GM12878 (cell line): ENCODE measurements at places on chromosomes 5 and 9. TPM values are rescaled to one million over a fixed set of nuclear protein-coding genes. Genes with fewer than 3 reads are reported as not detected.
A peak's percentile ranks its signal among the peaks of the same experiment; 100 is the strongest.

Gene SLC4A9
- total RNA-seq: 0.05 TPM in 1 of 2 replicates, not detected in the other

Gene HTR4
- not detected in 2 replicates for total RNA-seq

DNA sequence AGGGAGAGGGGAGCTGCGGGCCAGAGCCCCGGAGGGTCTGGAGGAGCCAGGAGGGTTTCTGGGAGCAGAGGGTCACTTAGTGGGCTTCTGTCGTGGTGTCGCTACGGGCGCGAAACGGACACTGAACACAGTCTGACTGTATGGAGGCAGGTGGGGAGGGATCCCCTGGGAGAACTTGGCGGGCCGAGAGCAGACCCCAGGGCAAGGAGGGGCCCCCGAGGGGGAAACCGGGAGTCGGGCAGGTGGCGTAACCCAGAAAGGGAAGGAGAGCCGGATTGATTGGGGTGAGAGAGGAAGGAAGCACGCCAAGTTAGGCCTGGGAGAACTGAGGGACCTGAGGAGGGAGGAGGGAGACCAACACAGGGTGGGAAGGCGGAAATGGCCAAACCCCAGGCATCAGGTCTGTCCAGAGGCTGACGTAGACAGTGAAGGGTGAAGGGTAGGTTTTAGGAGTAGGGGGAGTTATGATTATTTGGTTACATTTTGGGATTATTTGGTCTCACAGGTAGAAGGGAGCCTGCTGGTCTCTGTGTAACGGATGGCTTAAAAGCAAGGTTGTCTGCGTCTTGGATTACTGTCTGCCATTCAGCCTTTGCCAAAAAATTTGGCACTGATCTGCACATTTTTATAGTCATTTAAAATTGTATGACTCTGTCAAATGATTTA lies 3.3 kb upstream of the MSMP start:
- H3K27me3 ChIP-seq: no peaks in the 10 kb centered on the region
- DNase-seq: no peak
- H3K27ac ChIP-seq: peak overlapping the region; percentile 98
- peaks cover 22% of the 10 kb centered on the region for H3K4me1 ChIP-seq

- H3K27ac ChIP-seq: peak overlapping the region; percentile 42; the same call in 1 of the 2 replicates
- H3K4me1 ChIP-seq: peaks cover 86% of the 10 kb centered on the region
- H3K4me3 ChIP-seq: no peak overlapping the region
These were observed 60.8 kb downstream of the SEMA4D start for GRCh38 chr9:89436963-89437625.

- H3K4me1 ChIP-seq: no peaks in the 10 kb centered on the region
- no peak for DNase-seq
- no peaks in the 10 kb centered on the region; the same call in 1 of the 2 replicates for H3K27me3 ChIP-seq
- H3K36me3 ChIP-seq: no peaks in the 10 kb centered on the region
- H3K4me3 ChIP-seq: no peak overlapping the region
- no peak overlapping the region for H3K27ac ChIP-seq
These were observed 23.3 kb upstream of the KIF12 start for GRCh38 chr9:114122136-114123027.

GRCh38 chr9:104868303-104868686 lies 59.7 kb downstream of the ABCA1 start:
- no peak overlapping the region for H3K4me3 ChIP-seq
- no peak for DNase-seq
- peaks cover 6% of the 10 kb centered on the region for H3K4me1 ChIP-seq
- H3K27me3 ChIP-seq: no peaks in the 10 kb centered on the region
- no peak overlapping the region for H3K27ac ChIP-seq

GRCh38 chr5:127609011-127609410 lies 39.9 kb upstream of the CTXN3 start:
- no peaks in the 10 kb centered on the region for H3K4me1 ChIP-seq
- no peak for DNase-seq
- no peak overlapping the region for H3K27ac ChIP-seq
- no peaks in the 10 kb centered on the region for H3K36me3 ChIP-seq
- no peak overlapping the region for H3K4me3 ChIP-seq
- H3K27me3 ChIP-seq: 0 out of 2 replicates have a peak, but pooled peaks cover 3% of the 10 kb centered on the region

DNA sequence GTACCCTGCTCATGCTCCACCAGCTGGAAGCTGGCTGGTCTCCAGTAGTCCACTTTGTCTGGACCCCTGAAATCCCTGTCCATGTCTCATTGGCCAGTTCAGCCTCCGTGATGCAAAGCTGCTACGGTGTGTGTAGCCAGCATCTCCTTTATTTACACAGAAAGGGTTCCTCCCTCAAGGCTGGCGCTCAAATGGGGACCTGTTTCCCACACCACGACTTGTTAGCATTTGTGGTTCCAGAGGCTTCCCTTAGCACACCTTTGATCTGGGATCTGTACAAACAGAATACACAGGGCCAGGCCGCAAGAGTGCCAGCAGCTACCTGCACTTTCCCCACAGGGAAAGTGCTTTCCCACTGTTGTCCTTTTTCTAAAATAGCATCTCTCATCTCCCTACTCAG lies 5.7 kb upstream of the SMU1 start:
- H3K4me3 ChIP-seq: no peak overlapping the region
- H3K36me3 ChIP-seq: no peaks in the 10 kb centered on the region
- no peak overlapping the region for H3K27ac ChIP-seq
- DNase-seq: no peak
- no peaks in the 10 kb centered on the region for H3K27me3 ChIP-seq
- peaks cover 19% of the 10 kb centered on the region for H3K4me1 ChIP-seq

DNA sequence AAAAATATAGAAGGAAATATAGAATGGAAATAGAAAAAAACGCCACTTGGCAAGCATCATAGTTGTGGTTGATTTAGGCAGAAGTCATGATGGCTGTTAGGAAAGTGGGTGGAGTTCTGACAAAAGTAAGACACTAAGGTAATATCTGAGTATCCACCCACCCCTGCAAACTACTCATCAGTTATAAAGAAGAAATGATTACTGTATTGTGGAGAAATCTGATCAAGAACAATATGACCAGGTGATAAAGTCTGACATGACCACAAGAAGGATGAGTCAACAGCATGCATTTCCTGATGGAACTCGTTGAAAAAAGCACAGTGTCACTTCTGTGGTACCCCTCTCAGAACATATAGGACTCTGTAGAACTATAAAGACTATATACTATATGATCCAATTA lies 343.4 kb upstream of the PAPPA start:
- no peak overlapping the region for H3K27ac ChIP-seq
- DNase-seq: no peak
- H3K27me3 ChIP-seq: no peaks in the 10 kb centered on the region

- no peak overlapping the region for H3K4me3 ChIP-seq
- H3K27me3 ChIP-seq: no peaks in the 10 kb centered on the region; the same call in 1 of the 2 replicates
- no peak overlapping the region for H3K27ac ChIP-seq
- H3K4me1 ChIP-seq: no peaks in the 10 kb centered on the region
- no peak for DNase-seq
- no peaks in the 10 kb centered on the region for H3K36me3 ChIP-seq
These were observed 211.0 kb downstream of the SNX18 start for GRCh38 chr5:54728588-54728915.

DNA sequence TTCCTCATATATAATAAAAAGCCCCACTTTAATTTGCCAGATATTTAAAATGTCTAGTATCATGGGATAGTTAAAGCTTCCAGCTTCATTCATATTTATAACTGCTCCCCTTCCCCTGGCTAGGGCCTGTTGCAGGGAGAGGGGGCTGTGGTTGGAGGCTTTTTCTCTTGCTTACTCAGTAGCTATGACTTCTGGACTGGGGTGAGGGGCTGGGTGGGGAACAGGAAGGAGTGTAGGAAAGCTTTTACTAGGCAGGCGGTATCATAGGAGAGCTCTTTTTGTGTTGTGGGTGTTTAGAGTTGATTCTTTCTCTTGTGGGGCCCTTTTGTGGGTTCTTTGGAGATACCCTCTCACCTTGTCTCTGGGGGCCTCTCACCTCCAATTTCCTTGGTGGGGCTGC lies 39.4 kb downstream of the PIP5K1B start:
- H3K4me3 ChIP-seq: no peak overlapping the region
- DNase-seq: no peak
- H3K27me3 ChIP-seq: no peaks in the 10 kb centered on the region

DNA sequence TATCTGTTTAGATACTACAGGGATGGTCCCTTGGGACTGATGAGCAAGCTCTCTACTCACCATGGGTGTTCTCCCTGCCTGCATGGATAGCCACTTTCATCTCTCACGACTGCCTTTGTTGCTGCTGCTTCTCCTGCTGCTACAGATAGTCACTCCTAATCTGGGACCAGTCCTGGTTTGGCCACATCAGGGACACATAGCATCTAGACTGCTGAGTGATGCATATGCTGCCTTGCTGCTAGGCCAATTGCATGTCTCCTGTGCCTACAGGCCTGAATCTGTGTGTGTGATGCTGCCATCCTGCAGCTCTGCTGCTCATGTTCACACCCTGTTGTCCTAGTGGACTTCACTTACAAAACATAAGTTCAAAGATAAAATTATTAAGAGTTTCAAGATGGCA lies 297.1 kb downstream of the HCN1 start:
- H3K36me3 ChIP-seq: no peaks in the 10 kb centered on the region
- H3K4me3 ChIP-seq: no peak overlapping the region
- DNase-seq: no peak
- no peaks in the 10 kb centered on the region for H3K27me3 ChIP-seq
- no peaks in the 10 kb centered on the region for H3K4me1 ChIP-seq

DNA sequence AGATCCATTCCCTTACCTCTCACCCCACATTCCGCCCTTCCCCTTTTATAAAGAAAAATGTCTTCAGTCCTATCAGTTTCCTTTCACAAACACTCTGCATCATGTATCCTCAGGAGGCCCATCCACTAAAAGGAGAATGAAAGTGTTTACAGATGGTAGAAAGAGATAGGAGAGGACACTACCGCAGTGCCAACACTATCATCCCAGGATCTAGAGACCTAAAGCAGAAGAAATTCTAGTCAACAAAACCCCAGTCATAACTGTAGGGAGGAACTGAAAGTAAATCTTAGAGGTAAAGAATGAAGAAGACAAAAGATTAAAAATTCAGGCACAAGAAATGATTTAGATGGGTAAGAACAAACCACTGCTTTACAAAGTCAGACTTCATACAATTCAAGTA lies 114.1 kb downstream of the MLLT3 start:
- no peak overlapping the region for H3K27ac ChIP-seq
- no peaks in the 10 kb centered on the region for H3K27me3 ChIP-seq
- no peak overlapping the region for H3K4me3 ChIP-seq
- DNase-seq: no peak
- peaks cover 6% of the 10 kb centered on the region for H3K4me1 ChIP-seq
- H3K36me3 ChIP-seq: no peaks in the 10 kb centered on the region

GRCh38 chr9:135355521-135356011 lies 124.0 kb upstream of the PPP1R26 start:
- no peaks in the 10 kb centered on the region for H3K4me1 ChIP-seq
- DNase-seq: no peak
- H3K36me3 ChIP-seq: no peaks in the 10 kb centered on the region
- peaks cover 3% of the 10 kb centered on the region; the same call in 1 of the 2 replicates for H3K27me3 ChIP-seq

GRCh38 chr5:355379-355935 lies 33.9 kb downstream of the AHRR start:
- H3K27me3 ChIP-seq: no peaks in the 10 kb centered on the region
- H3K36me3 ChIP-seq: peaks cover 36% of the 10 kb centered on the region
- peaks cover 4% of the 10 kb centered on the region for H3K4me1 ChIP-seq
- H3K4me3 ChIP-seq: no peak overlapping the region

- no peaks in the 10 kb centered on the region for H3K27me3 ChIP-seq
- no peaks in the 10 kb centered on the region for H3K4me1 ChIP-seq
- no peaks in the 10 kb centered on the region for H3K36me3 ChIP-seq
- H3K4me3 ChIP-seq: no peak overlapping the region
- H3K27ac ChIP-seq: no peak overlapping the region
These were observed 242.5 kb downstream of the BNC2 start for GRCh38 chr9:16627967-16628366.

DNA sequence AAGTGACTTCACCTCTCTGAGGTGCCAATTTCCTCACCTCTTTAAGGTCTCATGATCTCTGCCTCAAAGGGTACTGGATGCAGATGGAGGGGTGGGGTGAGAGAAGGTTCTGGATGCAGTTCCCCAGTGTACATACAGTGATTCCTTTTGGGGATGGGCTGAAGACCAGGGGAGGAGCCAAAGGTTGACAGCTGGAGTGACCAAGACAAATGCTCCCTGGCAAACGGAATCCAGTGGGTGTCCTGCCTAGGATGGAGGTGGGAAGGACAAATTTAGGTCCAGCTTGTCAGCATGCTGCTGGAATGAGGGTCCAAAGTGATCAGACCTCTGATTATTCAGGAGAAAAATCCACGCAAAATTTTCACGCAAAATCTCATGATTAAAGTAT lies 7.3 kb upstream of the LMX1B start:
- no peak overlapping the region for H3K4me3 ChIP-seq
- H3K27me3 ChIP-seq: peaks cover 2% of the 10 kb centered on the region; the same call in 1 of the 2 replicates
- H3K36me3 ChIP-seq: no peaks in the 10 kb centered on the region
- DNase-seq: no peak
- no peaks in the 10 kb centered on the region for H3K4me1 ChIP-seq
- no peak overlapping the region for H3K27ac ChIP-seq

DNA sequence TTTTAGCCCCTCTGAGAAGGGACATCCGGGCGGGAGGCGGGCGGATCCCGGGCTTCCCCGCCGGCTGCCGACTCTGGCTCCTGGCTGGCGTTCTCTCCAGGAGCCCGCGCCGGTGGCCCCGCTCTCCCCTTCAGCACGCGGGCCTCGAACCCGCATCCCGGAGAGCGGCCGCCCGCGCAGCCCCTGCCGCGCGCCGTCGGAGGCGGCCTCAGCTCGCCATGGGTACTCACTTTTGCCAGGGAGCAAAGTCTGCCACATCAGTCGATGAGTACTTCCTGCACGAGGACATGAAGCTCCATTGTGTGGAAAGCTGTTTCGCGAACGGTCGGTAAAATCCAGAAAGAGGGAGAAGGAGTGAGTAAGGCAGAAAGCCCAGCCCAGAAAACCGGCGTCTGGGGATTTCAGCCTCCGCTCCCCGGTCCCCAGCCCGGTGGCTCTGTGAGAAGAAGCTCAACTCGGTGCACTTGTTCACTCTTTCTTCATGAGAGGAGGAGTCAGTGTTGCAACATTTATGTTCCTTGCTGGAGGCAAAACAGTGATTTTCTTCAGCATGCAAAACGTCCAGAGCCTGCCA lies at the start of gene PRLR:
PRLR (minus strand) TSS at position 450 of the 574 bp plus-strand sequence. CDS start 140,867 bp downstream, outside the sequence.
- H3K4me3 ChIP-seq: peak within 1 kb of the TSS; percentile 64
- no peaks in the 10 kb centered on the region for H3K36me3 ChIP-seq
- peak within 1 kb of the TSS; percentile 25; the same call in 1 of the 2 replicates for H3K27ac ChIP-seq

DNA sequence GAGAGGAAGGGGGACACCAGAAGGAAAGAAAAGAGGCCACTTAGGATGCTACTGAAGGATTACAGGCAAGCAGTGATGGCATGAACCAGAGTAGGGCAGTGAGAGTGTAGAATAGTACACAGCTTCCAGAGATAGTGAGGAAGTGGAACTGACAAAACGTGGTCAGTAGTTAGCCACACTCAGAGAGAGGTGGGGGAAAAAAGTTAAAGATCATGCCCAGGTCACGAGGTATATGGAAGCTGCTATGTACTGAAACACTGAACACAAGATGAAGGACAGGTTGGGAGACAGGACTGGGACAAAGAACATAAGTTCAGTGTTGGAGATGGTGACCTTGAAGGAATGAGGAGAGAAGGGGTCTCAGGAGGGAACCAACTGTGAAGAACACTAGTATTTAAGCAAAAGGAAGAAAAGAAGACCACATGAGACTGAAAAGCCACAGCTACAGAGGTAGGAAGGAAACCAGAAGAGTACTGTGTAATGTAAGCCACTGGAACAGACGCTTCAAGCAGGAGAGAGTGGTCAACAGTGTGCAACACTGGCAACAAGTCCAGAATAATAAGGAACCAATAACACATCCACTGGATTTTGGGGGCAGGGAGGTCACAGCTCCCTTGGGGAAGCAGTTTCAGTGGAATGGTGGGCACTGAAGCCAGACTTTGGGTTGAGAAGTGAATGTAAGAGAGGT lies 45.5 kb downstream of the ELL2 start:
- H3K27ac ChIP-seq: peak overlapping the region; percentile 20; the same call in 1 of the 2 replicates
- no peak for DNase-seq
- H3K36me3 ChIP-seq: no peaks in the 10 kb centered on the region; the same call in 1 of the 2 replicates
- no peak overlapping the region for H3K4me3 ChIP-seq
